Pericardium fibroblast (primary cell): ENCODE measurements at places on chromosomes 13 and 19. TPM values are rescaled to one million over a fixed set of nuclear protein-coding genes. Genes with fewer than 3 reads are reported as not detected.

PRX gene
- 3.3 and 7.3 TPM in 2 replicates for total RNA-seq

B3GNT8 gene
- total RNA-seq = 1.6 and 4.6 TPM in 2 replicates

SLC6A16 gene
- 0.51 TPM in 1 of 2 replicates, not detected in the other for total RNA-seq

PRR22 gene
- total RNA-seq = 0.60 and 2.2 TPM in 2 replicates
